Stimulated activated memory B cell treated with anti-CD40 and anti-IgM and Interleukin-4, amounts not matched to agents 10 μg/mL and 1 μg/mL and 100 μg/mL, for 72 hours (primary cell): ENCODE measurements at places on chromosomes 3 and 15.

- ATAC-seq: peak; percentile 22
These were observed 6.8 kb downstream of the ARL6IP5 start for GRCh38 chr3:69091389-69092029.

- ATAC-seq: no peak
These were observed 98.9 kb upstream of the SPRED1 start for GRCh38 chr15:38153781-38154180.

GRCh38 chr3:60912142-60912541 is 339.1 kb downstream of the FHIT start:
- ATAC-seq: no peak

GRCh38 chr3:78737988-78738387 is 1029.8 kb downstream of the ROBO1 start:
- ATAC-seq: no peak

DNA sequence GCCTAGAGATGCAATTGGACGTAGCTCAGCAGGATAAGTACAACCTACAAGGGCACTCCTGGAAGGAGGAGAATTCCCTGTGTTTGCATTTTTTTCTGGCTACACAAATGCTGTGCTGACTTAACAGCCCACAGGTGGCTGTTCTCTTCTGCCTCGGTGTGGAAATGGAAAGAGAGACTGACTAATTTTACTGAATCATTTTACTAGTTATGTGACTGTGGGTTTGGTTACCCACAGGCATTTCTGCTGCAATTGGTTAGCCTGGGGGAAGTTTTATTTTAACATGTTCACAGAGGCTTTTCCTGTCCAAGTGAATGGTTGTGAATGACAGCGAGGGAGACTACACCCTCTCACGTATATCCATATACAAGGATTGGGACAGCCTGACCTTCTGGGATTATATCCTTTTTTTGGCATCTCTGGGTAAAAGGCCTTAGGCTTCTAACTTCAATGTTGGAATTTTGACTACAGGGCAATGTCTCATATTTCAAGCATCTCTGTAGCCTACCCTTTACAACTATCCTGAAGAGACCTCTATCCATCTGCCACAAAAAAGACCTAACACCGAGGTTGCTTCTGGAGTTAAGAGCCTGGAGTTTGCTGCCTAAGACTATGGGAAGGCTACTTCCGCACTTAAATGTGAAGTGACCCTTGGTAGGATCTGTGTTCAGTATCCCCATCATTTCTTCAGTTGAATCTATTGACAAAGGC is 67.2 kb upstream of the TP63 start:
- peak; percentile 60 for ATAC-seq

- ATAC-seq: no peak
These were observed 25.3 kb downstream of the IL5RA start for GRCh38 chr3:3084890-3085289.

- ATAC-seq: no peak
These were observed 73.9 kb downstream of the ARNT2 start for GRCh38 chr15:80478075-80478474.

DNA sequence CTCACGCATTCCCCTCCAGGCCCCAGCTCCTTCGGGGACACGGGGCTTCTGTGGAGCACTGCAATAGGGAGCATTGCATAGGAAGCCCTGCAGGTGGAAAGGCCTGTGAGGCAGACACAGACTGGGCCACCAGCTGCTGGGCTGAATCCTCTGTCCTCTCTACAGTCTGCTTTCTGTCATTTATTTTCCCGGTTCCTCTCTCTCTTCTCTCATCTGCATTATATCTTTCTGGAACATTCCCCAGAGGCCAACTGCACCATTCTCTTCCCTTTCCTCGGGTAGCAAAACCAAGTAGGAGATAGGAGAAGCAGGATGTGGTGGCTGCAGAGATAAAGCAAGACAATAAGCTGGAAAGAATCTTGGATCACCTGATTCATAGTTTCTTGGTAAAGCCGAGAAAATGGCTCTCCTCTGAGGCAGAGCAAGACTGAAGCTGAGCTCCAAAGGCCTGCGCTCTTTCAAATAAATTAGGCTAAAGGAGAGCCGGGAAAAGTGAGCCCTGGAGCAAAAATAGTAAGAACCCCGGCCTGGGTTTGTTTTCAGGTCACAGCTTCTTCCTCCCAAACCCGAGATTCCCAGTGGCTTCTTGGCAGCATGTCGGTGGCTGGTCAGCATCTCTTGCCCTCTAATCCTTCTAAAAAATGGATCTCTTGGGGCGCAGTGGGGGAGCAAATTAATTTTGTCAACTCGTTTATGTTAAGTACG is 5.3 kb downstream of the TM4SF4 start:
- no peak for ATAC-seq

DNA sequence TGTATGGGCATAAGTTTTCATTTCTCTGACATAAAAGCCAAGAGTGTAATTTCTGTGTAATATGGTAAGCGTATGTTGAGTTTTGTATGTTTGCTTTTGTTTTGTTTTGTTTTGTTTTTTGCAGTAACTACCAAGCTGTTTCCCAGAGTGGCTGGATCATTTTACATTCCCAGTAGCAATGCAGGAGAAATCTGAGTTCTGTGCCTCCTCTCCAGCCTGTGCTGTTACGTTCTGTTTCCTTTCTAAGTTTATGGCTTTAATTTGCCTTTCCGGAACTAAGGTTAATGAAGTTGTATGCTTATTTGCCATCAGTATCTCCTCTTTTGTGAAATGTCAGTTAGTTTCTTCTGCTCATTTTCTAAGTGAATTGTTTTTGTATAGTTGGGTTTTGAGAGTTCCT is 307.8 kb downstream of the GABRG3 start:
- ATAC-seq: no peak

GRCh38 chr3:177776661-177777101 is 579.4 kb upstream of the TBL1XR1 start:
- ATAC-seq: no peak

GRCh38 chr15:45392584-45392855 is 14.2 kb upstream of the GATM start:
- no peak for ATAC-seq

DNA sequence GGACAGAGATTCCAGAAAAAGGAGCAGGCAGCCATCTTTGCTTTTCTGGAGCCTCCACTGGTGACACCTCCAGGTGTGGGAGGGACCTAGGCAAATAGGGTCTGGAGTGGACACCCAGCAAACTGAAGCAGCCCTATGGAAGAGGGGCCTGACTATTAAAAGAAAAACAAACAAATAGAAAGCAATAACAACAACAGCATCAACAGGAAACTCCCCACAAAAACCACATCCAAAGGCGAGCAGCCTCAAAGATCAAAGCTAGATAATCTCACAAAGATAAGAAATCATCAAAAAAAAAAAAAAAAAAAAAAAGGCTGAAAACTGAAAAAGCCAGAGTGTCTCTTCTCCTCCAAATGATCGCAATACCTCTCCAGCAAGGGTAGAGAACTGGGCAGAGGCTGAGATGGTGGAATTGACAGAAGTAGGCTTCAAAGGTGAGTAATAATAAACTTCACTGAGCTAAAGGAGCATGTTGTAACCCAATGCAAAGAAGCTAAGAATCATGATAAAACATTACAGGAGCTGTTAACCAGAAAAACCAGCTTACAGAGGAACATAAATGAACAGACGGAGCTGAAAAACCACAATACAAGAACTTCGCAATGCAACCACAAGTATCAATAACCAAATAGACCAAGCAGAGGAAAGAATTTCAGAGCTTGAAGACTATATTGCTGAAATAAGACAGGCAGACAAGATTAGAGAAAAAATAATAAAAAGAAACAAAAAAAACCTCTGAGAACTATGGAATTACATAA is 225.4 kb downstream of the CTNNB1 start:
- no peak for ATAC-seq

GRCh38 chr3:187856555-187856954 is 111.3 kb upstream of the BCL6 start:
- no peak for ATAC-seq

GRCh38 chr15:70869346-70869745 is 15.4 kb upstream of the LARP6 start:
- ATAC-seq: no peak

- peak; percentile 70 for ATAC-seq
These were observed 16.5 kb upstream of the REC114 start for GRCh38 chr15:73426323-73426994.

DNA sequence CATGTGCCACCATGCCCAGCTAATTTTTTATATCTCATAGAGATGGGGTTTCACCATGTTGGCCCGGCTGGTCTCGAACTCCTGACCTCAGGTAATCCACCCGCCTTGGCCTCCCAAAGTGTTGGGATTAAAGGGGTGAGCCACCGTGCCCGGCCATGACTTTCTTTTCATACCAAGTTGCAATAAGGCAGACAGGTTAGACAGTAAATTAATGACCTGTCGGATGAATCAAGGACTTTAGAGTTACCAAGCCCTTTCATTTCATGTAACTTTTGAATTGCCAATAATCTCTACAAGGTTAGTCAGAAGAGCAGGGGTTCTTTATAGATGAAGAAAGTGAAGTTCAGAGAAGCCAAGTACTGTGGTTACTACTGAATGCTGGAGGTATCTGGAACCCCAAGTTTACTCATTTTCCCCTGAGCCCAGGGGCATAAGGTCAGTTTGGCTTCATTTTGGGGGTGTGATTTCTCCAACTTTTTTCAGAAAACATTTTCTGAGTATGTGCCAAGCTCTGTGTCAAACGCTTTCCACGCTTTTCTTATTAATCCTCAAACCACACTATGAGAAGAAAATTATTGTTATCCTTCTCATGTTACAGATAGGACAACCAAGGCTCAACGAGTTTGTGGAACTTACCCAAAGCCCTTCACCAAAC is 11.9 kb downstream of the PRICKLE2 start:
- ATAC-seq: no peak

GRCh38 chr3:106485802-106486201 is 617.0 kb upstream of the CBLB start:
- ATAC-seq: no peak

GRCh38 chr3:189186101-189186500 is 14.3 kb downstream of the TPRG1 start:
- ATAC-seq: no peak

- no peak for ATAC-seq
These were observed 1026.2 kb upstream of the NR2F2 start for GRCh38 chr15:95304151-95304946.

- ATAC-seq: peak; percentile 80
These were observed 9.8 kb downstream of the RAB27A start for GRCh38 chr15:55279746-55280351.

- ATAC-seq: peak; percentile 54
These were observed 124.4 kb downstream of the B3GALNT1 start for GRCh38 chr3:160980740-160981139.

DNA sequence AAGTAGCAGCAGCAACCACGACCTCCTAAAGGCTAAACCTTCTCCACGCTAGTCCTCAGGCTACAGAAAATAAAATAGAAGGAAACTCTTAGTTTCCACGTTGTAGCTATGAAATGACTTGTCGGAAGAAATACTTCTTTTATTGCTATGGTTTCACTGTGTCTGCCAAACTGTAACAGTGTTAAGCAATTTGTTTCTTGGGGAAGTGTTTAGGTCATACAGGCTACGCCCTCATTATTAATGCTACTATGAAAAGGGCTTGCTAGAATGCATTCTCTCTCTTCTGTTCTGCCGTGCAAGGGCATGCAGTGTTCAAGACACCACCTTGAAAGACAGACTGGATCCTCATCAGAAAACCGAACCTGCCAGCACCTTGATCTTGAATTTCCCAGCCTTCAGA is 462.7 kb downstream of the PLOD2 start:
- ATAC-seq: no peak

DNA sequence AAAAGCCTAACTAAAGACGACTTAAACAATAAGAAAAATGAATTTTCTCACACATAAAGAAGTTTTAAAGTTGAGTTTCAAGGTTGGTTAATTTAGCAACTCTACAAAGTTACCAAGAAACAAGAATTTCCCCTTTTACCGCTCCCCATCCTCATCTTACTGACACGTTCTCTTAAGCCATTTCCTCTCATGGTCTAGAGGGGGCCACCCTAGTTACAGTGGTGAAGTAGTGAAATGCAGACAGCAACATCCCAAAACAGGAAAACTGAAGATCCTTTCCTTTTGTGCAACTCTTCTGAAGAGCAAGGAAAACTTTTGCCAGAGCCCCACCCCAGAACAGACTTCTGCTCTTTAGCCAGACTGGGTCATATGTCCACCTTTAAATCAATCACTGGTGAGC is 17.3 kb upstream of the SOX14 start:
- ATAC-seq: no peak

- no peak for ATAC-seq
These were observed 669.7 kb downstream of the ROBO1 start for GRCh38 chr3:79097964-79098660.

DNA sequence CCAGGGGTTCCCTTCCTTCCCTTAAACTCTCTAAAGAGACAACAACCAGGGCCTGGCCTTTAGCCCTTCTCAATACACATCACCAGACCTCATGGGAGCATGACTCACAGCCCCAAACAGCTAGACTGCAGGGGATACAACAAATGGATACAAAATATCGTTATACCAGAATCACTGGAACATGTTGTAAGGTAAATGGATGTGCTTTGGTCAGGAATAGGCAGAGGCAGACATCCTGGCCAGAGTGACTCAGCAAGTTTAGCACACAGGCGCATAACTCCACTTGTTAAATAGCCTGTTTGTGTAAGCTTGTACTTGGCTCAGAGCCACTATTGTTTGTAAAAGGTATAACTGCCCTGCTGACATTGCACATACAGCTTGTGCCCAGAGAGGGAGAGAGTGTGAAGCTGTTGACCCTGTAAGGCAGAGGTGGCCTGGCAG is 18.3 kb downstream of the TMED3 start:
- no peak for ATAC-seq

DNA sequence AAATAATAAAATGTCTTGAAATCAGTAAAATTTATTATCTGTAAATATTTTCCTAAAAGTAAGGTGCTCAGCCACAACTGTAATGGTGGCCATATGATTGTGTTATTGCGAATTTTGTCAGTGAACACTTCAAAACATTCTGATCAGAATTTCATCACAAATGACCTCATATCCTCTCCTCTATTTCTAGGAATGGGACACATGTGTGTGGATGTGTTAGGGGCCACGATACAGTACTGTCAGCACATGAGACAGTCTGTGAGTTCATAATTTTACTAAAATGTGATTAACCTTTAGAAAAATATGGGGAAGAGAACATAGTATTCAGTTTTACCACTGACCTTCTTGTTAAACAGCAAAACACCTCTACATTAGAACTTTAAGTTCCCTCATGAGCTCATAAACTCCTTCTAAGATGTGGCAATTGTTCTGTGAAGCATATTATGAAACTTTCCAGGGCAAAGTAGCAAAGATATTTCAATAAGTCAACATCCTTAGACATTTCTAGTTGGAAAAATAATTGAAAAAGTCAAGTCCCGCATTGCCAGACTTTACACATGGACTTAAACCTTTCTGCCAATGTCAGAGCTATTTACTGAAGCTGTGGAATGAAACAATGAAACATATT is 158.2 kb upstream of the ABI3BP start:
- no peak for ATAC-seq

- ATAC-seq: no peak
These were observed 49.0 kb downstream of the SUCLG2 start for GRCh38 chr3:67605377-67605776.

DNA sequence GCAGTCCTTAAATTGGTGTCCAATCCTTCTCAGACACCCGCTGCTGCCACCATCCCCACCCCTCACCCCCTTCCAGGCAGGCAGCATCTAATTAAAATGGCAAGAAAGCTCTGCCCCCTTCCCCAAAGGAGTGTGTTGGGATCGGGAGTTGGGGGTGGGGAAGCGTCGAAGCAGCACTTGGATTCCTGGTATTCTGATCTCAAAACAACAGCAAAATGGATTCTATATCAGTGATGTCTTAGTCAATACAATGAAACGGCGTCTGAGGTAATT is 1.4 kb downstream of the TNIK start:
- ATAC-seq: no peak

GRCh38 chr3:14378415-14378814 is 24.0 kb upstream of the SLC6A6 start:
- no peak for ATAC-seq
